Urinary bladder (tissue), 4 donors: ENCODE measurements at places on chromosomes 16 and 17. TPM values are rescaled to one million over a fixed set of nuclear protein-coding genes. Genes with fewer than 3 reads are reported as not detected.

- no peak for DNase-seq
Observed at GRCh38 chr16:22924492-22924891, 110.5 kb downstream of the HS3ST2 start.

DNA sequence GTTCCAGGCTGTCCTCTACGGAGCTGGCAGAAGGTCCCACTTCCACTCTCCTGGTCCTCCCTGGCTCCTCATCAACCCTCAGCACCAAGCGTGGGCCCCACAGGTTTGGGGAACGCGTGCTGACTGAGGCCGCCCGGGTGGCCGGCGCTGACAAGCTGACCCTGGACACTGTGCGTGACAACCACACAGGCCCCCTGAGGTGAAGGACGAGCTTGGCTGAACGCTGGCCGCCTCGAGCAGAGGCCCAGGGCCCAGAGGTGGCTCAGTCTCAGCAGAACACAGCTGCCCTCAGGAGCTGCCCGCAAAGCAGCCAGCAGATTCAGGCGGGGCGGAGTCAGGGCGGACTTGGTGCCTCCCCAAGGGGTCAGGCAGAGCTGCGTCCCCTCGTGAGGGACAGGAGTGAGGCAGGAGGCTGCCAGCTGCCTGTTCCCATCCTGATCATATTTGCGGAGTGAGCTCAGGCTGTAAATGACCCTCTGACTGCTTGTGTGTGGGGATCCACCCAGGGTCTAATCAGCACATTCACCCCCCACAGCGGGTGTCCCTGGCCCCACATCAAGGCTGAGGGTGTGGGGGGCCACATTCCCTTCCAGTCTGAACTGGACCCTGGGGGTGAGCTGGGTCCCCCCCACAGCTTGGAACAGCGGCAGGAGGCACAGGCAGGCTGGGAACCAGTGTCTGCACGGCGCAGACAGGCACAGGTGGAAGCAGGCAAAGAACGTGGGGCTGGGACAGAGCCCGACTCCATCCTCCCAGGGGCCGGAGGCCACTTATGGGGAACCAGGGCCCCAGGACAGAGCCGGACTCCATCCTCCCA lies 105.1 kb upstream of the METRNL start:
- no peak for DNase-seq

DNA sequence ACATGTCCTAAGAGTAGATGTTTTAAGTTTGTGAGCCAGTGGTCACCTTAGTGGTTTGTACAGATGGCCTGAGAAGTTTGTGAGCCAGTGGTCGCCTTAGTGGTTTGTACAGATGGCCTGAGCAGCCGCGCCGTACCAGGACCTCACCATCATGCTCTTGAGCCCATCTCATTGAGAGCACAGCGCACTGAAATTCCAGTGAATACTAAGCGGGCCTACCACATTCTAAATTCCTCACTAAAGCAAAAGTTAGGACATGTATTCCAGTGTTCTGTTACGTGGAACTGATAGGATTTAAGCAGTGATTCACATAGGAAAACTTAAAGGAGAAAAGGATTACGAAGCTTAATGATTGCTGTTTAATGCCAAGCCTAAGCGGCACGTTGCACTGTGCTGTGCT lies 3.9 kb downstream of the USP10 start:
- no peak for DNase-seq

DNA sequence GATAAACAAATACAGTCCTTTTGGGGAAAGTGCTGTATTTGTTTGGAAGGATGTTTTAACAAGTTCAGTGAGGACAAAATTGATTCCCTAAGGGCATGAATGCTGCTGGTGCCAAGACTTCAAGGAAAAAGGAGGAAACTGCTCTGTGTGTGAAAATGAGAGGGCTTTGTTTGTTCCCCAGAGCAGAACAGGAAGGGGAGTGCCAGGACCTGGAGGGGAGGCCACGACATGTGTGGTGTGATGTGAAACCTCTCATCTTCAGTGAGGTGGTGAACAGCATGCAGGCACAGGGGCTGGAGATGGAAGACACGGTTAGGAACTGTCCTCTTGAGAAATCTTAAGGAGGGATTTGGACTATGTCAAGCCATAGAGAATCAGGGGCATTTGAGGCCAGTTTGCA lies 46.6 kb upstream of the GRIN2A start:
- no peak for DNase-seq

Gene LDHD
- 4.6 TPM for polyA plus RNA-seq

Gene IRF8
- 7.3 TPM for polyA plus RNA-seq

Gene GPRC5C
- polyA plus RNA-seq, result 40.6 TPM
